ENCODE measurements at places on chromosomes 5 and 9.

GRCh38 chr9:115232181-115232774 lies 114.3 kb upstream of the TNC start:
- no peak for DNase-seq

GRCh38 chr5:134120386-134121138 lies 6.1 kb downstream of the TCF7 start:
- no peak for DNase-seq

GRCh38 chr5:156634301-156634700 lies 215.8 kb upstream of the PPP1R2B start:
- DNase-seq = no peak

DNA sequence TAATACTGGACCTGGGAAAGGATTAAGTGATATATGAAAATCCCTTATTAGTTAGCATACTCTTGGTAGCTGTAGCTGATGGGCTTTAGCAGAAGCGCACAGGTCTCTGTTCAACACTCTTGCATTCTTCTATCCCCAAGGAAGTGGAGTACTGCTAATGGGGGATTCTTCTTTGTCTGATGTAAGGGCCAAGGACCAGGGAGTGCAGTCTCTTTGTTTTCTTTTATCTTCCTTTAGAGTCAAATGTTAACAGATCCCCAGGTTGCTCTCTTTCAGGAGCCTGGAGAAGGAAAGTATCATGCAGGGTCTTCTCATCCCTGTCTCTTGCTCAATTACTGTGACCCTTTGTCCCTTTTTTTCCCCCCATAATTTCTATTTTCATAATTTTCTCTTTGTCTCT lies 1146.9 kb upstream of the DMAC1 start:
- no peak for DNase-seq

DNA sequence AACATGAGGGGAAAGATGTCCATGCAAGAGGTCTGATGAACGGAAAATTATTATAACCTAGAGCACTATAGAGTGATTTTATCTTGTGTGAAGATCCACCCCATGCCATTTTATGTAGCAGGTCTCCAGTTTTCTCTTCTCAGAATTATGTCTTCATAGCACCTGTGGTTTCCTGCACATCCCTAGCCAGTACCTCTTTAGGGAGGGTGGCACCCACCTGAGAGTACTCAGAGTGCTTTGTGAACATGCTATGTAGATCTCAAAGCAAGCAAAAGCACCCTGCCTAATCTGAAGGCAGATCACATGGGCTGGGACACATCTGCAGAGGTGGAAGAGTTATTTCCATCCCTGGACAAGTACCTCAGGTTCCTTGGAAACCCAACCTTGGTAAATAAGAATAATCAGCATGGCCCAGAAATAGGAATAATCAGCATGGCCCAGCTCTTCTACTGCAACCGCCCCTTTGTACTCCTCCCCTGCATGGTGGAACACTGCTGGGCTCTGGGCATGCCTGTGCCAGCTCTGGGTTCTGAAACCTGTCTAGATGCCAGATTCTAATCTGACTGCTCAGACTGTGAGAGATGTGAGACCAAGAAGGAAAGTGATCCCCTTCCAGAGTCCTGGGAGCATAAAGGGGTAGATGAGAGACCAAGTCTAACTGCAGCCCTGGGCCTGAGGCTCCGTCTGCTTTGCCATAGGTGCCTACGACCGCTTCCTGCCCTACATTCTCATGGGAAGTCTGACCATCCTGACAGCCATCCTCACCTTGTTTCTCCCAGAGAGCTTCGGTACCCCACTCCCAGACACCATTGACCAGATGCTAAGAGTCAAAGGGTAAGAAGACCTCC lies 23.7 kb downstream of the SLC22A5 start:
- no peak for DNase-seq

DNA sequence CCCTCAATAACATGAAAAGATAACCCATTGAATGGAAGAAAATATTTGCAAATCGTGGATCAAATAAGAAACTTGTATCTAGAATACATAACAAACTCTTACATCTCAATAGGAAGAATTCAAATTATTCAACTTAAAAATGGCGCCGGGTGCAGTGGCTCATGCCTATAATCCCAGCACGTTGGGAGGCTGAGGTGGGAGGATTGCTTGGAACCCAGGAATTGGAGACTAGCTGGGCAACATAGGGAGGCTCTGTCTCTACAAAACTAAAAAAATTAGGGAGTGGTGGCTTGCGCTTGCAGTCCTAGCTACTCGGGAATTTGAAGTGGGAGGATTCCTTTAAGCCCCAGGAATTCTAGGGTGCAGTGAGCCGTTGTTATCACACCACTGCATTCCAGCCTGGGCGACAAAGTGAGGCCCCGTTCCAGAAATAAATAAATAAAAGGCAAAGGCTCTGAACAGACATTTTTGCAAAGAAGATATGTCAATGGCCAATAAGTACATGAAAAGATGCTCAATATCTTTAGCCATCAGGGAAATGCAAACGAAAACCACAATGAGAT lies 21.5 kb upstream of the TBC1D2 start:
- no peak for DNase-seq

DNA sequence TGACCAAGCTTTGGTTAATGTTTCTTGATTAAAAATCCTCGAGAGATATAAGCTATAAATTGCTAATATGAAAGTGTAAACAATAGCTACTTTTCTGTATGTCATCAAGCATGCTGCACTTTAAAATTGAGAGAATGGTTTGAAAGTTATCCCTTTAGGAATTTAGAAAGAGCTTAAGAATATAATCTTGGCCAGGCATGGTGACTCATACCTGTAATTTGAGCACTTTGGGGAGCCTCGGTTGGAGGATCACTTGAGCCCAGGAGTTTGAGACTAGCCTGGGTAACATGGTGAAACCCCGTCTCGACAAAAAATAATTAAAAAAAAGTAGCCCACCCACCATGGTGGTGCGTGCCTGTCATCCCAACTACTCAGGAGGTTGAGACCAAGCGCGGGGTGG lies 12.2 kb upstream of the MROH2B start:
- DNase-seq = no peak

DNA sequence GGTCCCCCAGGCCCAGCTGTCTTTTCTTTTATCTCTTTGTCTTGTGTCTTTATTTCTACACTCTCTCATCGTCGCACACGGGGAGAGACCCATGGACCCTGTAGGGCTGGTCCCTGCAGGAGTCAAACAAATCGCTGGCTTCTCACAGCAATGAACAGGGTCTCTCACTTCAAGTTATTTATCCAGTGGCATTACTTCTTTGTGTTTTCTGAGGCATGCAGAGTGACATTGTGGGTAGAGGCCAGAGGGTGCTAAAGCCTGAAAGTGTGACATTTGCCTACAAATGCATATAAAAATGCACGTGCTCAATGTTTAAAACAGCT lies 127.6 kb downstream of the ST8SIA4 start:
- no peak for DNase-seq

DNA sequence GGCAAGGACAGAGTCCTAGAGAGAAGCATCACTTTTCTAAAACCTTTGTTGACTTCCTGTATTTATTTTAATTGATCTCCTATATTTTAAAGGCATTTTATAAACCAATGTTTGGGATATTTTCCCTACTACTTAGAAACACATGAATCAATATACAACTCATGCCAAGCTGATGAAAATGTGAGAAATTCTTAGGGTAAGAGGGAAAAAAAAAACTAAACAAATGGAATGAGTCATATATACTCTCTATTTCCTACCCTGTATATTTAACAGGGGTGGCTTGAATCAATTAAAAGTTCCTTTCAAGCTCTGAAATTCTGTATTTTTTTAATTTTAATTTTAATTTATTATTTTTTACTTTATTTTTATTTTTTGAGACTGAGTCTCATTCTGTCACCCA lies 19.6 kb downstream of the BAAT start:
- no peak for DNase-seq

DNA sequence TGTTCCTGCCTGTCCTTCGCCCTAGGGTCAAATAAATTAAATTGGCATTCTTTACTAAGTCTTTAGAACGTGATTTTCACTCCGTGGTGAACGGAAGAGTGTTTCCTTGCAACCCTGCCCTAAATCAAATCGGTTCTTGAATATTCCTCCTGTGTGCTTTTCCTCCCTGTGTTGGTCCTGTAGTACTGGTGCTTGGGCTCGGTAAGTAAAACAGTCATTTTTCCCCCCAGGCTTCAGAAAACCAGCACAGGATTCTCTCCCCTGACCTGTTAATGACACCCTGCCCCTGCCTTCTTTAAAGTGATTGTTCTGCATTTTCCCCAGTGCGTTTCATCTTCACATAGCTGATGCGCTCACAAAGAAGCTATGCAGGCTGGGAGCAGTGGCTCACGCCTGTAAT lies 96.0 kb downstream of the AK8 start:
- DNase-seq = no peak

DNA sequence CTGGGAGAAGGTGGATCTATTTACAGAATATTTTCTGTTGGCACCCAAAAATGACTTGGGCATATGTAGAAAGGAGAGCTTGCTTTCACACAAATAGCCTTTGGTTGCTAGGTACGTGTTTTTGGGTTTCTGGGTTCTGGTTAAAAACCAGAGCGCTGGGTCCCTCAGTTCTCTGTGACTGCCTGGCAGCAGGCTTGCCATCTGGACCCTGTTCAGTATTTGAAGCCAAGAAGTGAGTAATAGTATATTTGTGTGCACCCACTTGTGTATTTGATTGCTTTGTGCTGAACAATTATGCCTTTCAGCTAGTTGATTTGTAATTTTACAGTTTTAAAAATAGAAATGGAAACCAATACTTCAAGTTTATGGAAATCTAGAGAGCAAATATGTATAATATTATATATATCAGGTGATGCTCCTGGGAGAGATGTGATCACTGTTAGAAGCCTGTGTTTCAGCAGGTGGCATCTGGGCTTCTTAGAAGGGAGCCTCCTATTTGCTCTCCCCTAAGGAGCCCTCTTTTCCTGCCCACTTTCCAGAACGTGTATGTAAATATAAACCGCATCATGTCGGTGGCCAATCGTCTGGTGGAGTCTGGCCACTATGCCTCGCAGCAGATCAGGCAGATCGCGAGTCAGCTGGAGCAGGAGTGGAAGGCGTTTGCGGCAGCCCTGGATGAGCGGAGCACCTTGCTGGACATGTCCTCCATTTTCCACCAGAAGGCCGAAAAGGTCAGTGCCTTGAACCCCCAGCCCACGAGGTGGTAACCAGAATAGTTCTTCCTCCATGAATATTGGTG lies 153.6 kb downstream of the TRIO start:
- no peak for DNase-seq

- no peak for DNase-seq
These were observed 17.4 kb downstream of the MARCHF3 start for GRCh38 chr5:127012916-127013315.

GRCh38 chr9:35756275-35757225 lies 2.5 kb upstream of the MSMP start:
- DNase-seq = peak; percentile 58

- DNase-seq = no peak
These were observed 98.6 kb upstream of the TLE1 start for GRCh38 chr9:81787747-81788632.

DNA sequence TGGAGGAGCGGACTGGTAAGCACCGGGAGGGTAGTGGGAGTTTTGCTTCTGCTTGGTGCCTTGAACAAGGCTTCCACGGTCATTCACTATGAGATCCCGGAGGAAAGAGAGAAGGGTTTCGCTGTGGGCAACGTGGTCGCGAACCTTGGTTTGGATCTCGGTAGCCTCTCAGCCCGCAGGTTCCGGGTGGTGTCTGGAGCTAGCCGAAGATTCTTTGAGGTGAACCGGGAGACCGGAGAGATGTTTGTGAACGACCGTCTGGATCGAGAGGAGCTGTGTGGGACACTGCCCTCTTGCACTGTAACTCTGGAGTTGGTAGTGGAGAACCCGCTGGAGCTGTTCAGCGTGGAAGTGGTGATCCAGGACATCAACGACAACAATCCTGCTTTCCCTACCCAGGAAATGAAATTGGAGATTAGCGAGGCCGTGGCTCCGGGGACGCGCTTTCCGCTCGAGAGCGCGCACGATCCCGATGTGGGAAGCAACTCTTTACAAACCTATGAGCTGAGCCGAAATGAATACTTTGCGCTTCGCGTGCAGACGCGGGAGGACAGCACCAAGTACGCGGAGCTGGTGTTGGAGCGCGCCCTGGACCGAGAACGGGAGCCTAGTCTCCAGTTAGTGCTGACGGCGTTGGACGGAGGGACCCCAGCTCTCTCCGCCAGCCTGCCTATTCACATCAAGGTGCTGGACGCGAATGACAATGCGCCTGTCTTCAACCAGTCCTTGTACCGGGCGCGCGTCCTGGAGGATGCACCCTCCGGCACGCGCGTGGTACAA lies 556 bp downstream of the PCDHGC3 start:
- DNase-seq = no peak

DNA sequence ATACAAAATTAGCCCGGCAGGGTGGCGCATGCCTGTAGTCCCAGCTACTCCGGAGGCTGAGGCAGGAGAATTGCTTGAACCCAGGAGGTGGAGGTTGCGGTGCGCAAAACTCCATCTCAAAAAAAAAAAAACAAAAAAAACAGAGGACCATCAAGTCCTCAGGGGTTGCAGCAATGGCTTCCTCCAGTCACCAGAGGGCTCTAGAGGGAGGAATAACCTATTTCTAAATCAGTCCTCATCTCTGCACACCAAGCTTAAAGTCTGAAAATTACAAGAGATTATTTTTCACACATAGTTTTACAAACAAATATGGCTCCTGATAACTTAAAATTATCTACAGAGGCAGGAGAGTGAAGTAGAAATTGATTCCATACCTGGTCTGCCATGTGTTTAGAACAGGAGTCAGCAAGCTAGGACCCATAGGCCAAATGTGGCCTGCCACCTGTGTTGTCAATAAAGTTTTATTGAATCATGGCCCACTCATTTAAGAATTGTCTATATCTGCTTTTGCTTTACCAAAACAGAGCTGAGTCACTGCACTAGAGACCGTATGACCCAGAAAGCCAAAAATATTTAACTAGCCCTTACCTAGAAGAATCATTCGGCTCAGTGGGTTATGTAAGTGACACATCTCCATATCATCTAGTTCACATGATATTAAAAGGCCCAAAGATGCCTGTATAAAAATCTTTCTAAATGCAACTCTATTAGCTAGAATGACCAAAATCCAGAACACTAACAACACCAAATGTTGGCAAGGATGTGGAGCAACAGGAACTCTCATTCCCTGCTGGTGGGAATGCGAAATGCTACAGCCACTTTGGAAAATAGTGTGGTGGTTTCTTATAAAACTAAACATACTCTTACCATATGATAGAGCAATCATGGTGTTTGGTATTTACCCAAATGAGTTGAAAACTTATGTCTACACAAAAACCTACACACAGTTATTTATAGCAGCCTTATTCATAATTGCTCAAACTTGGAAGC lies 207.7 kb downstream of the FRMD3 start:
- no peak for DNase-seq

- DNase-seq = peak; percentile 76
These were observed 23.1 kb downstream of the TRIM7 start for GRCh38 chr5:181181650-181182565.

DNA sequence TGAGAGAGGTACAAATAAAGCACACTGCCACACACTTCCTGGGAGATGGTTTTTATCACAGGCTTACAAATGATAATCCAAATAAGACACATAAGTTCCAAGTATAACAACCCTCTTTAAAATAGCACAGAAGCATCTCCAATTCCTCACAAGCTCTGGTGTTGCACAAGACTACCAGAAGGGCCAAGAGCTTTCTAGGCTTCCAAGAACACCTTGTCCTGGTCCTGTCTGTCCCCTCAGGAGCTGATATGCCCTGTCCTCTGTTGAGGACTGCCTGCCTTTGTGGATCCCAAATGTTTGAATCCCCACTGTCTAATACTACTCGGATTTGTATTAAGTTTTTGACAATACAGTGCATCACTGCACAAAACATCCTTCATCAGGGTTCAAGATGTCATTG lies 110.1 kb downstream of the SPOCK1 start:
- DNase-seq = no peak

Data from HCT116 (cell line).